ENCODE measurements at places on chromosomes 2 and 18. TPM values are rescaled to one million over a fixed set of nuclear protein-coding genes. Genes with fewer than 3 reads are reported as not detected.

ZC3H15 gene
- 79.6 TPM for total RNA-seq

DSC3 gene
- total RNA-seq, result 1.6 TPM

IL36B gene
- 0.17 TPM for total RNA-seq

SCYGR1 gene
- not detected for total RNA-seq

EMILIN1 gene
- 0.47 TPM for total RNA-seq

MAIP1 gene
- 35.3 TPM for total RNA-seq

BOLA3 gene
- total RNA-seq, result 138 TPM

Data from A549 treated with Mapracorat at 1 μM for 4 hours (cell line).